ENCODE measurements at places on chromosomes 16 and 17.

- no peak for DNase-seq
These were observed 85.3 kb upstream of the NSRP1 start for GRCh38 chr17:30031214-30031869.

GRCh38 chr16:7321661-7322060, 11.0 kb upstream of the RBFOX1 start:
- DNase-seq, result no peak

DNA sequence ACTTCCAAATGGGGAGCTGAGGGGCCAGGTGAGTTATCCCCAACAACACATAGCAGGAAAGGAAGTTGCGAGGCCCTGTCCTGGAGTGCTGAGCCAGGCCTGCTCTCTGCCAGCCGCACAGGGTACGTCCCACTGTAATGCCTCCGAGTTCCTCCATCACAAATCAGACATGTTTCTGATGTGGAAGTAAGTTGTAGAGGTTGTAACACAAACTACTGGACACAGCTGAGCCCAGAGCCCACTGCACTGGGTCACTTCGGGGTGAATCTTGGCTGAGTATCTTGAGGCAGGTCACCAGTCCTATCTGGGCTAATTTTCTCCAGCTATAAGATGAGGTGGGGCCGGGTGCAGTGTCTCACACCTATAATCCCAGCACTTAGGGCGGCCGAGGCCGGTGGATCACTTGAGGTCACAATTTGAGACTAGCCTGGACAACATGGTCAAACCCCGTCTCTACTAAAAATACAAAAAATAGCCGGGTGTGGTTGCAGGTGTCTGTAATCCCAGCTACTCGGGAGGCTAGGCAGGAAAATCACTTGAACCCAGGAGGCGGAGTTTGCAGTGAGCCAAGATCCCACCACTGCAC, 100.8 kb upstream of the CDH5 start:
- no peak for DNase-seq

GRCh38 chr16:84198401-84198800, 7.4 kb downstream of the ADAD2 start:
- DNase-seq, result no peak

DNA sequence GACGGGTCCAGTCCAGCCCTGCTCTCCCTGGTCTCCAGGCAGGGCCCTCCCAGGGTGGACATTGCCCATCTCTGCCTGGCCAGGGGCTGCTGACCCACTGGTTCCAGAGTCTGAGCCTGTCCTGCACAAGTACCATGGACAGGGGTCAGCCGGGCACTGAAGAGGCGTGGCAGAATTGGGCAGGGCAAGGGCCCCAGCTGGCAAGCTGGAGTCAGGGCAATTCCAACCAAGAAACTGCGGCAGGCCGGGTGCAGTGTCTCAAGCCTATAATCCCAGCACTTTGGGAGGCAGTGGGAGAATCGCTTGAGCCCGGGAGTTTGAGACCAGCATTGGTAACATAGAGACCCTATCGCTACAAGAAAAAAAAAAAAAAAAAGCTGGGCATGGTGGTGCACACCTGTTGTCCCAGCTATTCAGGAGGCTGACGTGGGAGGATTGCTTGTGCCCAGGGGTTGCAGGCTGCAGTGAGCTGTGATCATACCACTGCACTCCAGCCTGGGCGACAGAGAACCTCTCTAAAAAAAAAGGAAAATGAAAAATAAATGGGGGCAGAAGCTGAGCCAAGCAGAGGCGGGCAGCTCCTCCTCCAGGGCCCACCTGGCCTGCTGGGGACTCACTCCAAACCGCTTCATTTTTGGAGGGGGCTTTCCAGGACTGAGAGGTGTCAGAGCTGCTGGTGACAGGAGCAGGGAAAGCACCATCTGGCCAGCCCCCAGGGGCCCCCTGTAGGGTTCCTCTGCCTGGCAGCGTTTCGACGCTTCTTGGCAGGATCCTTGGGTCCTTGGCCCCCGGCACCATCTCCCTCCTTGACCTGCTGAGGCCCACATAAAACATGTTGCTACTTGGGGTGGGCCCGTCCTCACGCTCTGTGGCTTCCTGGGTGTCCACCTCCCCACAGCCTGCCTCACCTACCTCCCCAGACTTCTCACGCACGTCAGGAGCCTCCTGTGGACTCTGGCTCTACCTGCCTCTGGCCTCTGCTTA, 2.9 kb upstream of the MAFG start:
- DNase-seq, result peak; percentile 30

DNA sequence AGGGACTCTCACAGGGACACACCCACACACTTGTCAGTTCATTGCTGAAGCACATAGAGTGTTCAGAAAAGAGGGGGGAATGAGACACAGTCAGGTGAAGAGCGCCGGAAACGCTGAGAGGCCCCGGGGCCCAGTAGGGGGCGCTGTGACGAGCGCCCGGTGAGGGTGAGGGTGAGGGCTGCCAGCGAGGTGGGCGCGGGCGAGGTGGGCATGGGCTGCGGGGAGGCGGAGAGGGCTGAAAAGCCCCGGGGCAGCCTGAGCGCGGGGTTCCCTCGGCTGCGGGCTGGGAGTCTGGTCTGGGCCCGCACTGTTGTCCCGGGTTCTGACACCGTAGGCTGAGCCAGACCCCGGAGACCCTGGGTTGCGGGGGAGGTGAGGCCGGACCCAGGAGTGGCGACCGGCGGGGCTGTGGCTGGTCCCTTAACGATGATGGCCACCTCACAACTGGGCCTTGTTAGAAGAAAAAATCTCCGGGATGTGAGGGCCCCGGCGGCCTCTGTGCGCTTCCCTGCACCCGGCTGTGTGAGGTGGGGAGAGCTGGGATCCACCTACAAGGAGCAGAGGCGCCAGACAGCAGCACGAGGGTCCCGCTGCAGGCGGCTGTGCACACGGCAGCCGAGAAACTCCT, 91.4 kb downstream of the C16orf78 start:
- DNase-seq, result no peak

GRCh38 chr17:76274112-76274956, 9.2 kb downstream of the UBALD2 start:
- no peak for DNase-seq

DNA sequence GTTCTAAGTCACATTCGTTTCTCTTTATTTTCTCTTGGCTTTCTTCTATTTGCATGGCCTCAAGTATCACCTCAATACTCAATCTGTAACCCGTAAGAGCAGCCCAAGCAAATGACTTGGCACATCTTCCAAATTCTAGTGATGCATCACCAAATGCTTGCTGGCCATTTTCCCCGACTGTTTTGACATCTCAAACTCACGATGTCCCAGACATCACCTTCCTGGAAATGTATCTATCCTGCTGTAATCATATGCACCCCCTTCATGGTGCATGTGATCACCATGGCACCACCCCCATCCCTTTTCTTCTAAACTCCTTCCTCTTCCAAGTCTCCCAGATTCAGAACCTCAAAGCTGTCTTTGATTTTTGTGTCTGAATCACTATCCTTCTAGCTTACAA, 24.0 kb upstream of the ABCA5 start:
- DNase-seq, result no peak

DNA sequence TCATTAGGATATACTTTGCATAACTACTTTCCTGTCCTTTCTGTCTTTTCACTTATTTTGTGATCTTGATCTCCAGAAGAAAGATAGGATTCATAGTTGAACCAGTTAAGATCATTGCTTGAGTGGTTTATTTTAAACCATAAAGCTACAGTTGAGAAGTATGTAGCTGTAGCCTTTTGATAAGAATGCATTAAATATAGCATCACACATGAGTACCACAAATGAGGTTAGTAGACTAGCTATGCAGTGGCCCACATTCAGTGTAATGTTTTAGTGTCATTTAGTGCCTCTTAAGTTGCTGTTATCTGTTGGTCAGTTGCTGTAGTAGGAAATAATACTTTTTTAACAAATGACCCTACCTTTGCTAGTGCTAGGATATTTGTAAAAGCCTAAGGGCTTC, 1.3 kb downstream of the NLK start:
- no peak for DNase-seq

DNA sequence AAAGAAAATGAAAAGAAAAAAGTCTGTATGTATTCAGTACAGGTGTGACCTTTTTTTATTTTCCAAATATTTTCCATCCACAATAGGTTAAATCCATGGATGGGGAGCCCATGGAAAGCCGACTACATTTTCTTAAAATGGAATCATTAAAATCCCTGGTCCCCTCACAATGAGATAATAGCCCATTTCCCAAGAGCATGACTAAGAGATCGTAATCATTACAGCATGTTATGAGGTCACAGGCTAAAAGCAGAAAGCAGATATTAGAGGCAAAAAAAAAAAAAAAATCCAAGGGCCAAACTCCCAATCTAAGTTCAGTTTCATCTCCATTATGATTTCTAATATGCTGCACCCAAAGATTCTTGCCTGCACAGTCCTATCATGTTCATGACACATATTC, 44.7 kb downstream of the CYTH1 start:
- DNase-seq, result no peak

GRCh38 chr17:49922095-49922494, 46.9 kb upstream of the DLX4 start:
- DNase-seq, result no peak

DNA sequence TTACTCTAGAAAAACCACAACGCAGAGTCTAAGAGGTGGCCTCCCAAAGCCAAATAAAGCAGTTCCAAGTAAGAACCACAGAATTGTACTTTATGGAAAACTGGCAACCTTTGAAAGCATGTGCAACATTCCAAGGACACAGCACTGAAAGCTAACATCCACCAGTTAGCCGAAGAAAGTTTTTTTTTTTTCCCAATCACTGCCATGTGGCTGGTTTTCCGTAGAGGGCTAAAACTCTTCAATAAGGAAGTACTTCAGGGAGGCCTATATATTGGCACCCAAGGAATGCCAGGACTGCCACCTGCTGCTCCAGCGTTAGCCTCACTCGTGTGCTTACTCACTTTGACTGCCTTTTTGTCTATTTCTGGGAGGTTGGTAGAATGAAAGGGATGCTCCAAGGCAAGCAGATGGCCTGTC, 25.2 kb downstream of the CEP95 start:
- no peak for DNase-seq

- DNase-seq, result no peak
These were observed 3.1 kb upstream of the SGCA start for GRCh38 chr17:50162466-50163254.

DNA sequence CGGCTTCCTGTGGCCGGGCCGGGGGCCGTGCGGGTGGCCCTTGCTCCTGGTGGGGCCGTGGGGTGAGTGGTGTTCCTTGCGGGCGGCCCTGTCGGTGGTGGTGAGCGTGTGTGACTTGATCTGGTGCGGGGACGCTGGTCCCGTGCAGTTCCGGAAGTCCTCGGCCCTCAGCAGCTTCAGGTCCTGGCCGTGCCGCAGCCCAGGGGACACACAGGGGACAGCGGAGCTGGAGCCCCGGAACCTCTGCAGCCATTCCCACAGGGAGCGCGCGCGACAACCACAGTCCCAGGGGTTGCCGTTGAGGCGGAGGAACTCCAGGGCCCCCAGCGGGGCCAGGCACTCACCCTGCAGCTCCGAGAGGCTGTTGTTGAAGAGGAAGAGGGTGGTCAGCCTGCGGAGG, 88.4 kb downstream of the RTN4RL1 start:
- DNase-seq, result no peak

- no peak for DNase-seq
These were observed 174.4 kb upstream of the HS3ST3A1 start for GRCh38 chr17:13776027-13776551.

DNA sequence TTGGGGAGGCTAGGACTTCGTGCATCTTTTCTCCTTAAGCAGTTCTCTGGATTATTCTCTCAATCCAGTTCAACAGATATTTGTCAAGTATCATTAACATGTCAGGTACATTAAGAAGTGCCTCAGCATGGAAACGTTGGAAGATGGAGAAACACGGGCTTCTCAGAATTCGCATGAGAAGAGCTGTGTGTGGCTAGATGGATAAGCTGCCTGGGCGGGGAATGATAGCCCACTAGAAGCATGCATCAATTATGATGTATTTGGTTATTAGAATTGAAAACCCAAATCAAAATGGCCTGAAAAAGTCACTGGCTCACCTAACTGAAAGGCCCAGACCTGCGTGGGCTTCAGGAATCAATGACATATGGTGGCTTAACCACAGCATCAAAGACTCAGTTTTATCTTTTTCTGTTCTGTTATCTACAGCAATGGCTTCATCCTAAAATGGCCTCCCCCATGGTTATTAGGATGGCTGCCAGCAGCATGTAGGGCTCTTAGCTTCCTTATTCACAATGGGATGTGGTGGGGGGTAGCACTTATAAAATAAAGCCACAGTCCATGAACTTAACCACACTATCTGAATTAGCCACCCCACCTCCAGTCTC, 43.9 kb downstream of the MMD start:
- no peak for DNase-seq

DNA sequence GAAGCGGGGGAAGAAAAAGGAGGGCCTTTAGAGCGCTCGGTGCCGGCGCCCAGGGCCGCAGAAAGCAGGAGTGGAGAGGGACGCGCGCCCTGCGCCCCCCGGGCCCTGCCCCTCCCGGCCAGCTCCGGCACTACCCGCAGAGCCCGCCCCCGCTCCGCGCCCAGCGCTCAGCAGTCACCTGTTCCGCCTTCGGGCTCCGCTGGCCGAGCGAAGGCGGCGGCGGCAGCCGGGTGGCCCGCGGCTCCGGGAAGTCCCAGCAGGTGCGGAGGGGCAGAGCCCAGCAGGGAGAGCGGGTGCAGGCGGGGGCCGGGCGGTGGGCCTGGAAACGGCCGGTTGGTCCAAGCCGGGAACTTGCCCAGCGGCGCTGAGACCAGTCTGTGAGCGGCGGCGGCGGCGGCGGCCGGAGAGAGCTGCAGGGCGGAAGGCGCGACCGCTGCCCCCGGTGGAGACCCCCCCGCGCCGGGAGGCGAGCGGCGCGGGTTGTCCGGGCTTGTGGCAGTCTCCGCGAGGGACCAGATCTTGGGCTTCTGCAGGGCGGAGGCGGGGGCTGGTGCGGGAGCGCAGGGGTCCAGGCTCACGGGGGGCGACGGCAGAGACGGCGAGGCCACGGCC, 2.2 kb downstream of the IRX3 start:
- DNase-seq, result no peak

GRCh38 chr17:78301821-78302213, 58.1 kb downstream of the SOCS3 start:
- no peak for DNase-seq

DNA sequence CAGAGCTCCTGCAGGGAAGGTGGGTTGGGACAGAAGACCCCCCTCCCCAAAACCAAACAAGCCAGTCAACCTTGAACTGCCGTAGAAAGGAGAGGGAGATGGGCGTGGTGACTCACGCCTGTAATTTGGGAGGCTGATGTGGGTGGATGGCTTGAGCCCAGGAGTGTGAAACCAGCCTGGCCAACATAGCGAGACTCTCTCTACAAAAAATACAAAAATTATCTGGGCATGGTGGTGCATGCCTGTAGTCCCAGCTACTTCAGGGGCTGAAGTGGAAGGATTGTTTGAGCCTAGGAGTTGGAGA, 42.1 kb downstream of the NT5M start:
- DNase-seq, result no peak

- DNase-seq, result no peak
These were observed 294.6 kb downstream of the TMEM114 start for GRCh38 chr16:8295513-8296237.

- DNase-seq, result peak; percentile 85
These were observed 7.9 kb upstream of the PAM16 start for GRCh38 chr16:4358831-4359561.
